ENCODE measurements at places on chromosomes 3 and 15. TPM values are rescaled to one million over a fixed set of nuclear protein-coding genes. Genes with fewer than 3 reads are reported as not detected.

GOLGA8T gene
- 0.54 TPM for total RNA-seq

SLC15A2 gene
- total RNA-seq = 5.2 TPM

ZBED2 gene
- total RNA-seq = not detected

ZPLD1 gene
- not detected for total RNA-seq

SCAMP5 gene
- 43.3 TPM for total RNA-seq

KCNH8 gene
- 3.4 TPM for total RNA-seq

PPM1L gene
- total RNA-seq = 26.4 TPM

AGBL1 gene
- 0.03 TPM for total RNA-seq

IL5RA gene
- not detected for total RNA-seq

CP gene
- 2.8 TPM for total RNA-seq

GOLGA6L7 gene
- total RNA-seq = not detected
